ENCODE measurements at places on chromosomes 3 and 15.

GRCh38 chr3:138373087-138373735, 24.8 kb downstream of the MRAS start:
- DNase-seq = no peak

- no peak for DNase-seq
Observed at GRCh38 chr3:169195672-169196071, 467.8 kb downstream of the MECOM start.

GRCh38 chr3:65246561-65246960, 558.8 kb upstream of the ADAMTS9 start:
- no peak for DNase-seq

DNA sequence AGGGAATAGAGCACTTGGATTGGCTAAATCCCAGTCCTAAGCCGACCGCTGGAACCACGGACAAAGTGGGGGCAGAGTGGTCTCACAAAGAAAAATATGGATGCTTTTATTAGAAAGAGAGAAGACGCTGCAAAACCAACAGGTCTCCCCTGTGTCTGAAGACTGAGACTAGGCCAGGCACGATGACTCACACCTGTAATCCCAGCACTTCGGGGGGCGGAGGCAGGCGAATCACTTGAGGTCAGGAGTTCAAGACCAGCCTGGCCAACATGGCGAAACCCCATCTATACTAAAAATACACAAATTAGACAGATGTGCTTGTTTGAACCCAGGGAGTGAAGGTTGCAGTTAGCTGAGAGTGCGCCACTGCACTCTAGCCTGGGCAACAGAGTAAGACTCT, 61.8 kb downstream of the ZDHHC19 start:
- DNase-seq = no peak

- no peak for DNase-seq
Observed at GRCh38 chr3:4153771-4154170, 149.4 kb upstream of the SETMAR start.

GRCh38 chr15:27589782-27590181, 509.3 kb downstream of the OCA2 start:
- no peak for DNase-seq

- DNase-seq = no peak
Observed at GRCh38 chr3:14769544-14770325, 49.0 kb upstream of the FGD5 start.

- no peak for DNase-seq
Observed at GRCh38 chr15:75599401-75599800, 20.3 kb upstream of the PTPN9 start.

All from Calu3 (cell line).